ENCODE measurements at places on chromosomes 7 and 10. TPM values are rescaled to one million over a fixed set of nuclear protein-coding genes. Genes with fewer than 3 reads are reported as not detected.

- no peak for DNase-seq
These were observed 51.4 kb downstream of the C10orf67 start for GRCh38 chr10:23293145-23293724.

DNA sequence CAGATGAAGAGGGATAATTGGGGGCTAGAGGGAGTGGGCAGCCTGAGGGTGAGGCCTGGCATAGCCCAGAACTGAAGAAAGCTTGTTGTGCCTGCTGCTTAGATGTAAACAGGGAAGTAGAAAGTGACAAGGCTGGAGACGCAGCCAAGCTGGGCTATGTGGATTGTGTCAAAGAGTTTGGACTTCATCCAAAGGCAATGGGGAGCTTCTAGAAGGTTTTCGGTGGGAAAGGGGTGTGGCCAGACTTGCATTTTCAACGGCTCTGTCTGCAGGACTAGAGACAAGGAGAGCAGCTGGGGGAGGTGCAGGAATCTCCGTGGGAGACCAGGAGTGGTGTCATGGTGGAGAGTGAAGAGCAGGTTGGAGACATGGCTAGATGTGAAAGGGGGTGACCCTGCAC lies 48.8 kb downstream of the GOLGA7B start:
- DNase-seq = no peak

DNA sequence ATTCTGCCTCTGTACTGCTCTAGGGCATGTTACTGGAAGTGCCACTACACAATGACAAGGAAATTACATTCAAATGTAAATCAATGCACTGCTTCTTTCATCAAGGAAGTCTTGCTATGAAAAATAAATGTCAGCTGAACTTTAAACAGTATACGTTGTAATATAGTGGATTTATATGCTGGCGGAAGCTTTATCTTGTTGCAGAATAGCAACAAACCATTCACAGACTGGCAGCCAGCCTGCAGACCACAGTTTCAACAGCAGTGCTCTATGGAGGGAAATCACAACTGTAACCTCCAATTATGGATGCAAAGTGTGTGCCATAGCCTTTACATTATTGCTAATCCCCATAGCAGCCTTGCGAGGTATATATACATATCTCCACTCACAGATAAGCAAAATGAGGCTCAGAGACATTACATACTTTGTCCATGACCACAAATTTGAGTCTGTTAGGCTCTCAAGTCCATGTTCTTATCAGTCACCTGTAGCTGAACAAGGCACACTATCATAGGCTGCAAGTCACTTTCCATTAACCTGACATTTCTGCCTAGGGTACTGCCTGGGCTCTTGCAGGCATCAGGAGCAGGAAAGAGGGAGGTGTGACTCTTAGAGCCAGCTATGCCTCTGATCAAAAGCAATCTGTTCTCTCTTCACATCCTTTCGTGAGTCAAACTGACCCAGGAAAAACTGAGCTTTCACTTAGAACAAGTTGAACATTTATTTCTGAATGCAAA lies 22.6 kb downstream of the COL28A1 start:
- DNase-seq = no peak

DNA sequence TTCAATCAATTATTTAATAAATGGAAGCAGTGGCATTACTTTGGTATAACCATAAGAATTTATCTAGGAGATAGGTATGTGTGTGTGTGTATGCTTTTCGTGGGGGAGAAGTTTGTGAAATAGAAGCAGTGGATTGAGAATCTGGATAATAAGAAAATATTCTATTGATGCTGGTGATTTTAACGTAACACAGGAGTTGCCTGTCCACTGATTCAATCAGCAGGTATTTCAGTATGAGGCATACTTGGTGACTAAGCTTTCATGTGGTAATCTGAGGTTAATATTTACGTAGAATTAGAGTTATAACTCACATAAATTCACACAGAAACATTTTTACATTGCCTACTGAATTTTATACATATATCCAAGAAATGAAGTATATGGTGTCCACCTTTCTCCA lies 568.0 kb downstream of the ZWINT start:
- no peak for DNase-seq

DNA sequence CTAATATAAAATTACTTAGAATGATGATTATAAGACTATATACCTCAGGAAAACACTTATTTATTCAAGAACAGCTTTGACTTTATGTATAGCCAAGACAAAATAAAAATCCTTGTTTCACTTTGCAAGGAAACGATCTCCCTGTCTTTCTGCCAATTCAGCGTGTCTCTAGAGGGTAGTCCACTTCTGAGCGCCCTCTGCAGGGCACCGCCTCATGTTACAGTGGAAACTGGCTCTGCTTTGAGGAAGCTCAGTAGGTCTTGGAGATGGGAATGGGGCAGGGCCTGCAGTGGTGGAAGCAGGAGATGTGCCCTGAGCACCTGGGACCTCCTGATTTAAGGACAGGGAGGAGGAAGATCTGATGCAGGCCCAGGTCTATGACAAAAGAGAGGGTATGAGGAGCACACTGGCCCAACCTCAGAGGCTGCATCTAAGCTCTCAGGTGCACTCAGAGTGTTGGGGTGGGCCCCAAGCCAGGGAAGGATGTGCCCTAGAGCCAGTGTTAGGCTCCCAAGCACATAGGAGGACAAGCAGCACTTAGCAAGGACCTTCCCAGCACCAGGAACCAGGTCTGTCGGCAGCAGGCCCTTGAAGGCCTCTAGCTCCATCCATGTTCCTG lies 481.0 kb downstream of the TNS3 start:
- no peak for DNase-seq

Gene CAV2
- 239 TPM for total RNA-seq

Gene HDAC9
- 25.3 TPM for total RNA-seq

Gene AKR1C8
- total RNA-seq = not detected

Gene SH2D4B
- total RNA-seq = not detected

All from Right ventricle myocardium inferior (tissue), 1 donor.